Mesenteric fat pad (tissue), 1 donor: ENCODE measurements at places on chromosomes 6 and 20. TPM values are rescaled to one million over a fixed set of nuclear protein-coding genes. Genes with fewer than 3 reads are reported as not detected.

GRCh38 chr6:89048985-89049384, 31.6 kb upstream of the PNRC1 start:
- no peak for DNase-seq

DNA sequence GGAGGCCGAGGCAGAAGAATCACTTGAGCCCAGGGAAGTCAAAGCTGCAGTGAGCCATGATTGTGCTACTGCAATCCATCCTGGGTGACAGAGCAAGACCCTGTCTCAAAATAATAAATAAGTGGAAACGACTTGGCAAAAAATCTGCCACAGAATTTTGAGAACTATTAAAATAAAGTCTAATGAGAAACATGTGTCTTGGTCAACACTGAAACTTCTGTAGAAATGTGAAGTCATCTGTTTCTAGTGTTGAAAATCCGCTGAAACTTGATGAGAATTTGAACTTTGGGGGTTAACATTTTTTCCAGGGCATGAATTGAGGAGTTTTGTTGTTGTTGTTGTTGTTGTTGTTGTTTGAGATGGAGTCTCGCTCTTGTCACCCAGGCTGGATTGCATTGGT, 29.0 kb upstream of the BCLAF1 start:
- DNase-seq: no peak

- no peak for DNase-seq
Measured at GRCh38 chr6:145508107-145508506, 227.2 kb downstream of the EPM2A start.

GRCh38 chr20:26208296-26209091, 511.8 kb upstream of the ZNF337 start:
- no peak for DNase-seq

GRCh38 chr6:73263570-73263909, 544 bp upstream of the KHDC1 start:
- no peak for DNase-seq

DNA sequence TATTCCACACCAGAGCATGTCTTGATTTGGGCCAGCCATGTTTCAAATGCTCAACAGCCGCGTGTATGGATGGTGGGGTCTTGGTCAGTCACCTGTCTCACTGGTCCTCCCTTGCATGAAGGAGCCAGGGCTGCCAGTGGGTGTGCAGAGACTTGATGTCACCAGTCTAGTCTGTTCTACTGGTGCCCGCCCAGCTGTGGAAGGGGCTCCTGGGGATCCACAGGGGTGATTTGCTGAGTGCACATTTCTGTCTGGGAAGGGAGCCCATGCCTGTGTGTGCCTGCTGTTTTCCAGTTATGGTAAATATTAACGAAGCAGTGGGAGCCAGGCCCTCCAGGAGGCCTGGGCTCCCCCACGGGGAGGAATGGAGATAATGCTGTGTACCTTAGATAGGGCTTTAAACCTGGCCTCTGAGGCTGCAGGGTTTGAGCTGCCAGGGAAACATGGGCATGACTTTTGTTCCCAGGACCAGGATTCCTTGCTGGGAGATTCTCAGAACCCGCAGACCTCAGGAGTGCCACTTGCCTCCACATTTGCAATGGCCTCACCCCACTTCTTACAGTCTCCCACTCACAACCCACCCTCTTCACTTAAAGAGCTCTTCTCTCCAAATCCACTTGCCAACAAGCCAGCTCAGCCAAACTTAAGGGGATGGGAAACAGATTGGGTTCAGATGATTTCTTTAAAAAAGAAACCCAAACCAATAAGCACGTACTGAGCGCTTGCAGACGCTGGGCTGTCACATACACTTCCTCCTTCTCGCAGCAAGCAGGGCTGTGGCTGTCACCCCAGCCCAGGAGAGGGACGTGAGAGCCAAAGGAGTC, 54.1 kb downstream of the VEGFA start:
- no peak for DNase-seq

The FOXQ1 gene
- total RNA-seq: not detected

- DNase-seq: no peak
Measured at GRCh38 chr6:7721649-7722048, 4.2 kb upstream of the BMP6 start.

- DNase-seq: no peak
Measured at GRCh38 chr20:20217621-20218020, 150.3 kb upstream of the INSM1 start.

- no peak for DNase-seq
Measured at GRCh38 chr20:39829256-39829655, 859.8 kb downstream of the MAFB start.

- DNase-seq: no peak
Measured at GRCh38 chr6:56079751-56080540, 167.4 kb downstream of the COL21A1 start.

- no peak for DNase-seq
Measured at GRCh38 chr6:108584323-108584722, 23.6 kb downstream of the FOXO3 start.

DNA sequence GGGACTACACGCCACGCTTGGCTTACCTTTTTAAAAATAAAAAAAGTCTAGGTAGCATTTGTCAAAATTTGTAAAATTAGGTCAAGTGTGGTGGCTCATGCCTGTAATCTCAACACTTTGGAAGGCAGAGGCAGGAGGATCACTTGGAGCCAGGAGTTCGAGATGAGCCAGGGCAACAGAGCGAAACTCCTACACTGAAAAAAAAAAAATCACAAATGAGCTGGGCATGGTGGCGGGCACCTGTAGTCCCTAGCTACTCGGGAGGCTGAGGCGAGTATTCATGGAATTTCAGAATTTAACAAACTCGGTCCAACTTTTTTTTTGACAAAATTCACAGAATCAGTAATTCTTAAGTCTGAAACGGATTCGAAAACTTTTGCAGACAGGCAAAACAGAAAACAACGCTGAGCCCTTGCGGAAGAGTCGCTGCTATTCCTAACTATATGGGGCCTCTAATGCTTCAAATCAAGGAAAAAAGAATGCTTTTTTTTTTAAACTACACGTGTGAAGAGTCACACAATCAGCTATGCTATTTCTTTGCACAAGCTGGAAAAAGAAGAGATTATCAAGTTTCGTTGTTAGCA, 62.9 kb downstream of the GTF2H5 start:
- no peak for DNase-seq
